ENCODE measurements at places on chromosomes 5 and 9.

- no peak for DNase-seq
Observed at GRCh38 chr5:155926031-155926430, 400.9 kb upstream of the SGCD start.

GRCh38 chr5:111667128-111667736 is 89.8 kb downstream of the NREP start:
- DNase-seq, result no peak

GRCh38 chr5:285991-286557 is 14.6 kb downstream of the PDCD6 start:
- no peak for DNase-seq

- DNase-seq, result no peak
Observed at GRCh38 chr9:131673531-131673930, 66.3 kb downstream of the RAPGEF1 start.

GRCh38 chr9:107222020-107222522 is 61.0 kb upstream of the RAD23B start:
- DNase-seq, result no peak

DNA sequence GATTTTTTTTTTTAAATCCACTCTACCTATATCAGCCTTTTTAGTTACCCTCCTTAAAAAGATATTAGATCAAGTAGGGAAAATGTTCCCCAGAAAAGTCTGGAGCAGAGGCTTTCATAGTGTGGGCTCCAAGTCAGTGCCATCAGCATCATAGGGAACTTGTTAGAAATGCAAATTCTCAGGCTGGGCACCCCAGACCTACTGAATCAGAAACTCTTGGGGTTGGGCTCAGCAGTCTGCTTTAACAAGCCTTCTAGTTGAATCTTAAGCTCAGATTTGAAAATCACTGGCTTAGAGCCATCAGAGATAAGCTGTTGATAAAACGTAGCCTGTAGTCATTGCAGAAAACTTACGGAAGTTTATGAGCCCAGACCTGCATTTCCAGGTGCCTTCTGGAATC is 140.1 kb downstream of the TMEM38B start:
- peak; percentile 33 for DNase-seq

GRCh38 chr9:134158753-134159392 is 5.5 kb downstream of the RNU6ATAC start:
- DNase-seq, result no peak

DNA sequence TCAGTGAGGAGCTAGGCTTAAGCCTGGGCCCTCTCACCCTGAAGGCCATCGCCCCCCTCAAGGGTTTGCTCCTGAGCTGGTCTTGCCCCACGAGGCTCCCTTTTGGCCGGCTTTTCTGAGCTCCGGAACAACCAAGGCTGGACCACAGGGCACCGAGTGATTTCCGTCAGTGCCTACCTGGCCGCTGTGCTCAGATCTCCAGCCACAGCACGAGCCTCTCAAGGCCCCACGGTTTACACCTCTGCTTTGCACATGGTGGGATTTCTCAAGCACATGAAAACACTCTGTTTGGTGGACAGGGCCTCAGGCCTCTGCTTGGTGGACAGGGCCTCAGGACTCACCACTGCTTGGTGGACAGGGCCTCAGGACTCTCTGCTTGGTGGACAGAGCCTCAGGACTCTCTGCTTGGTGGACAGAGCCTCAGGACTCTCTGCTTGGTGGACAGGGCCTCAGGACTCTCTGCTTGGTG is 15.8 kb downstream of the CLPTM1L start:
- no peak for DNase-seq

- DNase-seq, result no peak
Observed at GRCh38 chr5:139956342-139956741, 86.8 kb downstream of the NRG2 start.

- DNase-seq, result no peak
Observed at GRCh38 chr5:56095579-56096102, 100.9 kb upstream of the IL6ST start.

DNA sequence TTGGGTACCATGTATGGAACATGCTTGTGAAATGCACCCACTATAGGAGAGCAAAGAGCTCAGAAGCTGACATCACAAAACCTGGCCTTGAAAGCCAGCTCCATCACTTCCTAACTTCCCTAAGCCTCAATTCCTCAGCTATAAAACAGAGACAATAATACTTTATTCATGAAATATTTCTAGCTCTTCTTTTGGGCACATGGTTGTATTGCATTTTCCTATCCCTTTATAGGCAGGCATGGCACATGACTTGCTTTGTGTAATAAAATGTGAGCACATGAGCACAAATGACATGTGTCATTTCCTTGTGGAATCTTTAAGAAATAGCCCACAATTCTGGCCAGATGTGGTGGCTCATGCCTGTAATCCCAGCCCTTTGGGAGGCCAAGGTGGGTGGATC is 18.5 kb downstream of the ZNF366 start:
- no peak for DNase-seq

DNA sequence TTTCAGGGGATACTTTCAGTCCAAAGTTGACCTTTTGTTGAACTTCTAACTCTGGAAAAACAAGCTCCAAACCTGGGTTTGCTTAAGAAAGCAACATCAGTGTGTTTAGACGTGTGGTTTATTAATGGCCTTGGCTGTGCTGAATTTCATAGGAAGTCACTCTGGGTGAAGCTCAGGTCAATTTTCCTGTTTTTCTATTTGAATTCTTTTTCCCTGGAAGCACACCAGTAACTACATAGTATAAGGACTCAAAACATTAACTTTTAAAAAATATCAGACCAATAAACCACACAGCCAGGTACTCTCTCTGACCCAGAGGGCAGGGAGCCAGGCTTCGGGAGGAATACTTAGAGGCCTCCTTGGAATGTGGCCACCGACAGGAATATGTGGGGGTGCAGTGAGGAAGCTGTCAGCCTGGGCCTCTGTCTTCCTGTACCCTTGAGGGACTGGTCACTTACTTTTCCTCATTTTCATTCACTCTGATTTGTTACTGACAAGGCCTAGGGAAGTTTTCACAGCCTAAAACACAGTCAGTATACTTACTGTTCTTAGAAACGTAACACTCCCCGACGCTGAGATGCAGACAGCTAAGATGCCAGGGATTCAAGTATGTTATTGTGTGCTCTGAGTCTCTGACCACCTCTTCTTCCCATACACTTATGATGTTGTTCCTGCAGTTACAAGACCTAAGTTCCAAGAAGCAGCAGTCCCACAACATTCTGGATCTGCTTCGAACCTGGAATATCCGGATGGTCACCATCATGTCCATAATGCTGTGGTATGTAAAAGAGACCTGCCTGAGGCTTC is 18.9 kb downstream of the SLC22A5 start:
- DNase-seq, result no peak

GRCh38 chr9:110936237-110936636 is 102.0 kb downstream of the LPAR1 start:
- no peak for DNase-seq

- DNase-seq, result no peak
Observed at GRCh38 chr9:15206903-15207696, 99.9 kb downstream of the TTC39B start.

- DNase-seq, result no peak
Observed at GRCh38 chr5:175922192-175922885, 45.8 kb downstream of the THOC3 start.

- no peak for DNase-seq
Observed at GRCh38 chr9:112780450-112781036, 30.0 kb downstream of the SNX30 start.

GRCh38 chr5:53378590-53379247 is 101.7 kb upstream of the FST start:
- no peak for DNase-seq

DNA sequence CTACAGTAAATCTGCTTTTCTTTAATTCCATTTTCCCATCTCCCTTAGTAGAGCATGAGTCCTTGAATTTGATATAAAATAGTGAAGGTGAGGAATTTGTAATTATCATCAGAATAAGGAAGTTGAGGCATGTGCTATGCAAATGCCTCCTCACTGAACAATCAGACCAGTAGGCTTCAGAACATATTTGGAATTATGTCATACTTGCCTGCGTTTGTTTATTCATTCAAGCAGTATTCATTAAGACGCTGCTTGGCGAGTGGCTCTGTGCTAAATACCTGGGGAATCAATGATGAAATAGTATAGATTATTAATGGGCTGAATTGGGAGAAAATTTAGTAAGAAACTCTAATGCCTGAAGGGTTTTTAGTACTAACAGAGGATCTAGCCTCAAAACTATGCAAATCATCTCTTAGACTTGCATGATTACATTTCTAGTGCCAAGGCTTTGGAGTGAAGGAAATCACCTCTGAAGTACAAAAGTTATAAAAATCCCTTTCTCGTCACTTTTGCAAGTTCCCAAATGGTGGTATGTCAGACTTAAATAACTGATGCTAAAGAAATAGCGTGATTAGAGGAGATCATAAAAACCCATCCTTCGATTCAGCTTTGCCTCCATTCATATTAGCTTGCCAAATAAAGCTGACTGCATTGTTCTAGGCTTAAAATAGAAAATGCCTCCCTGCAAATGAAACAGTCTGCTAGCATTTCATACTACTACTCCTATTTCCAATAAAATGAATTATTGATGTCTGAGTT is 141.7 kb downstream of the PCSK5 start:
- no peak for DNase-seq

Measured in WERI-Rb-1 (cell line).